ENCODE measurements at places on chromosomes 16 and 17.

GRCh38 chr16:83110269-83110668, 483.5 kb downstream of the CDH13 start:
- no peak for DNase-seq

GRCh38 chr16:10598157-10598556, 17.8 kb upstream of the EMP2 start:
- no peak for DNase-seq

DNA sequence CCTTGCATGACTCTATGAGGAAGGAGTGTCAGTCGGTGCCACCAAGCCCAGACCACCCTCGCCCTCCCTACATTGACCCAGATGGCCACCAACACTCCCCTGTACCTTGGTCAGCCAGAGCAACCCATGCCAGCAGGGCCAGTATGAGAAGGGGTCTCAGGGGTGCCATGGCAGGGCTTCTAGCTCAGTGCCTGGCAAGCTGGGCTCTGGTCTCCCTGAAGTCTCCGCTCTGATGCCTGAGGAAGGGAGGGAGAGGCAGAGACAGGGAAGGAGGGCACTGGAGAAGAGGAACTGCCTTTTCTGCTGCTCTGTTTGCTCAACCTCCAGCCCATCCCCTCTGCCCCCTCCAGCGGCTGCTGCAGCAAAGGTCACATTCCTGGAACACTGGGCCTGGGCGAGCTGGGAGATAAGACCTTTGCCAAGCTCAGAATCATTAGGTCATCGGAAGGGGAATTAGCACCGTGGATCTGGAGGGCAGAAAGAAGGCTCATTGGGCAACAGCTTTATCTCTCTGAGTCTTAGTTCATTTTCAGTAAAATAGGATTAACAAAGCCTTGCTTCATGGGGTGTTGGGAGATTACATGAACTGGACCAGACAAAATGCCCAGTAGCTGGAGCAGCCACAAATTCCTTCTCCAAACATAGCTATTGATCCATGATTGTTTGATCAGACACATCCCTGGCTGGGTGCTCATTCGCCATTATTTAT, at the start of gene VTN:
Gene VTN (minus strand): TSS at position 273 of the 709 bp plus-strand sequence. CDS start 104 bp downstream, at position 169.
- DNase-seq: no peak

DNA sequence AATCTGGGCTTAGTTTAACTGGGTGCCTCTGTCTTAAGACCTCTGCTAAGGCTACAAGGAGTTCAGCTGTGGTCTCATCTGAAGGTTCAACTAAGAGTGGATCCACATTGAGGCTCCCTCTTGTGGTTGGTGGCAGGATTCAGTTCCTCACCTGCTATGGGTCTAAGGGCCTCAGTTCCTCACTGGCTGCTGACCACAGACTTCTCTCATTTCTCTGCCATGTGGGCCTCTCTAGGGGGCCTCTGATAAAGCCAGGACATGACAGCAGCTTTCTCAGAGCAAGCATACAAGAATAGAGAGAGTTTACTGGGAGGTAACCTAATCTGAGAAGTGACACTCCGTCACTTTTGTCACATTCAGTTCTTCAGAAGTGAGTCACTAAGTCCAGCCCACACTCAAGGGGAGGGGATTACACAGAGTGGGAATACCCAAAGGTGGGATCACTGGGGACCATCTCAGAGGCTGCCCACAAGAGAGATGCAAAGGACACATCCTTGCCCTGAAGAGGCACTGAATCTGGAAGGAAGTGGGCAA, 19.2 kb upstream of the ABAT start:
- no peak for DNase-seq

DNA sequence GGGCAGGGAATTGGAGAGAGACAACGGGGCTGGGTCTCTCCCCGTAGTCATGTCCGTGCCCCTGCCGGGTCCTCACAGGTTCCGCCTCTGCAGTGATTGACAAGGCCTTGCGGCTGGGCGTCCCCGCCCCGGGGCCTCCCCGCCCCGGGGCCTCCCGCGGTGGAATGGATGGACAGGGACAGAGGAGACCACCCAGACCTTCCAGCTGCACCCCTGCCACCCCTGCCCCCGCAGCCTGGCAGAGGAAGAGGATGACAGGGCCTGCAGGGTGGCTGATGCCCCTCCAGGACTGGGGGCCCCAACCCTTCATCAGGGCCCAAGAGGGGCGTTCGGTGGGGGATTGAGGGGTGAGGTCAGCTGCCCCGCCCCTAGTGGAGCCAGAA, 216.4 kb upstream of the CIBAR2 start:
- no peak for DNase-seq

GRCh38 chr17:30396612-30397011, 17.9 kb downstream of the CPD start:
- DNase-seq: no peak

GRCh38 chr17:12398441-12399051, 267.1 kb upstream of the MYOCD start:
- no peak for DNase-seq

DNA sequence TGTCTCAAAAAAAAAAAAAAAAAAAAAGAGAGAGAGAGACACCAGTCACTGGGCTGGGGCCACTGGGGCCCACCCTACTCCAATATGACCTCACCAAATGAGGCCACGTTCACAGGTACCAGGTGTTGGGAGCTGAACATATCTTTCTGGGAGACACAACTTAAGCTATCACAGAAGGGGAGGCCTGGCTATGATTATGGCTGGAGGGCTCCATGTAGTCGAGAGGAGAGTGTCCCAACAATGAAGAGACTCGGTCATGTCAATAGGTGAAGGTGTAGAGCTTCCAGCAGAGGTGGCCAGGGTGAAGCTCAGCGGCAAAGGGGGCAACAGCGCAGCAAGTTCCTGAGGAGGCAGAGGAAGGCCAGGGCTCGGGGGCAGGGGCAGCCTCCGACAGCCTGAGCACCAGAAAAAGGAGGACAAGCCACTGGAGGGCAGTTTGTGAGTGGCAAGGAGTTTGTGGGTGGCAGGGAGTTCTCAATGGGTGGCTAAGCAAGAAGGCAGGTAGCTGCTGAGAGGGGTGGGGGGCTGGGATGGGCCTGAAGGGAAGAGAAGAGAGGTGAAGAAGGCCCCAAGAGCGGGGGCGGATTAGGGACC, 28.0 kb downstream of the ABCC3 start:
- DNase-seq: no peak
